ENCODE measurements at places on chromosomes 7 and 10. TPM values are rescaled to one million over a fixed set of nuclear protein-coding genes. Genes with fewer than 3 reads are reported as not detected.

The GBF1 gene
- total RNA-seq = 43.2 TPM

The RAB19 gene
- not detected for total RNA-seq

DNA sequence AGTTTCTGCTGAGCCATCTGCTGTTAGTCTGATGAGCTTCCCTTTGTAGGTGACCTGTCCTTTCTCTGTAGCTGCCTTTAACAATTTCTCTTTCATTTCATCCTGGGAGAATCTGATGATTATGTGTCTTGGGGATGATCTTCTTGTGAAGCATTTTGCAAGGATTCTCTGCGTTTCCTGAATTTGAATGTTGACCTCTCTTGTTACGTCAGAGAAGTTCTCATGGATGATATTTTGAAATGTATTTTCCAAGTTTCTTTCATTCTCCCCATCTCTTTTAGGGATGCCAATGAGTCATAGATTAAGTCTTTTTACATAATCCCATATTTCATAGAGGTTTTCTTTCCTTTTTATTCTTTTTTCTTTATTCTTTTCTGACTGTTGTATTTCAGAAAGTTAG, 184.2 kb upstream of the BET1 start:
- no peak for DNase-seq

DNA sequence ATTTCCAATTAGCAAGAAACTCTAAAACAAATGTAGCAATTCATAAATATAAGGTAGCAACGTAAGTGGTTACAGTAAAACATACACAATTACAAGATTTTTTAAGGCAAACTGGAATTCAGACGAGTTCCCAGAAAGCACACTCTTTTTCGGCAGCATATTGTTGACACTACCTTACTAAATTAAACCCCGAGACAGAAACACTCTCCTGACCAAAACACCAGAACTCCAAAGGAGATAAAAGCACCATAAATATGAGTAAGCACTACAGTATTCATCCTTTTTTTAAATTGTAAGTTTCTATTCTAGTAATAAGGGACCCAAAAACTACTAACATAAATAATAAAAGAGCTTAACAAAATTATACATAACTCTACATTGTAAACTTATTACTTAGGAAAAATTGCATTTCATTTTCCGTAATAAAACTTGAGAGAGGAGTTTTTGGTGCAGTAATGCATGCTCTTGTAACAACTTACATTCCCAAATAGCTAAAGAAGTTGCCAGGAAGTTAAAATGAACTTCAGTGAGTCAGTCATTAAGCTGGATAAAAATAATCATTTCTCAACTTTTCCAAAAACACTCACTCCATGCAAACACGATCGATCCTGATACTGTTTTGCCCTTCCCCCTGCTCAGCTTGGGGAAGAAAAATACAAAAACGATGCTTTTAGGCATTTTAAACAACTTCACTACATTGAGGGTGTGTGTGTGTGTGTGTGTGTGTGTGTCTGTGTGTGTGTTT, 2.0 kb downstream of the PIP4K2A start:
- DNase-seq = no peak

- DNase-seq = no peak
Measured at GRCh38 chr10:131963811-131964210, 17.9 kb downstream of the BNIP3 start.

DNA sequence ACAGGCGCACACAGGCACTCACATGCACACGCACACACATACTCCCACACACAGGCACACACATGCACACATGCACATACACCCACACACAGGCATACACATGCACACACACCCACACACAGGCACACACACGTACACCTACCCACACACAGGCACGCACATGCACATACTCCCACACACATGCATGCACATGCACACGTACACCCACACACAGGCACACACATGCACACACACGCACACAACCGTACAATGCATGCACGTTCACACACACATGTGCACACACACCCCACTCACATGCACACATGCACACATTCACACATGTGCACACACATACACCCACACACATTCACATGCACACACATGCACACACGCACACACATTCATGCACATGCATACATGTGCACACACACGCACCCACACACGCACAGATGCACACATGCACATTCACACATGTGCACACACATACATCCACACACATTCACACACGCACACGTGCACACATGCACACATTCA, 59.3 kb downstream of the MKI67 start:
- no peak for DNase-seq

DNA sequence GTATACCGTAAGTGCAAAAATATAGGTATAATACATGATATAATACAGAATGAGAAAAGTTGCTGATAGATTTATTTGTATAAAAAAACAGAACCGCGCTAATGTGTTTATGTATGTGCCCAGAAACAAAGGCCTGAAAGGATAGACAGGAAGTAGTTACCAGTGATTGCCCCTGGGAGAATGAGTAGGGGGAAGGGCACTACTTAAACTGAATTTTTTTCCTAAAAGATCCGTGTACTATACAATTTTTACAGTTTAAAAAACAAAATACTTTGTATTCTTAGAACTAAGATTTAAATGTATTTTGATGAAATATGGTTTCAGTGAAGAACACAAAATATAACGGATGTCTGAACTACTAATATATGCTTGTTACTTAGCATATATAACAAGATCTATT, 2.9 kb downstream of the IPMK start:
- no peak for DNase-seq

DNA sequence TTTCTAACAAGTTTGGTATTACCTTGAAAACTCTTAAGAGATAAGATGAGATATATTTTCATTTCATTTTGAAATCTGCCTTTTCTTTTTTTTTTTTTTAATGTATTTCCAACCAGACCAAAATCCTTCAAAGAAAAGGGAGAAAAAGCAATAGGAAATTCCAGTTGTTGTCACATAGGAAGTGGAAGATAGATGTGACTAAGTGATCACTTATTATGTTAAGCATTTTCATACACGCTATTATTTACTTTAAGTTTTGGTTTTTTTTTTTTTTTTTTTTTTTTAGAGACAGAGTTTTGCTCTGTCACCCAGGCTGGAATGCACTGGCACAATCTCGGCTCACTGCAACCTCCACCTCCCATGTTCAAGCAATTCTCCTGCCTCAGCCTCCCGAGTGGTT, 197.2 kb upstream of the FRMD4A start:
- no peak for DNase-seq

GRCh38 chr10:70330671-70331070, 46.9 kb upstream of the NPFFR1 start:
- no peak for DNase-seq

DNA sequence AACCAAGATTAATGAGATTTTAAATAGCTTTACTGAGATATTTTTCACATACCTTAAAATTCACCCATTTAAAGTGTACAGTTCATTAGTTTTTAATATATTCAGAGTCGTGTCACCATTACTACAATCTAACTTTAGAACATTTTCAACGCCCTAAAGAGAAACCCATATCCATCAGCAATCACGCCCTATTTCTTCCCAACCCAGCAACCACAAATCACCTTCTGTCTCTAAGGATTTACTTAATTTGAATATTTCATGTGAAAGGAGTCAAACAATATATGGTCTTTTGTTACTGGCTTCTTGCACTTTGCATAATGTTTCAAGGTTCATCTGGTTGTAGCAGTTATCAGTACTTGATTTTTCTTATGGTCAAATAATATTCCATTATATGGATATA, 25.1 kb upstream of the PDZD8 start:
- DNase-seq = no peak

- no peak for DNase-seq
Measured at GRCh38 chr7:43753271-43753810, 5.1 kb upstream of the BLVRA start.

GRCh38 chr10:64211466-64211865, 690.3 kb downstream of the REEP3 start:
- DNase-seq = no peak

GRCh38 chr10:132762267-132762666, 23.7 kb downstream of the NKX6-2 start:
- DNase-seq = no peak

Data from left ventricle myocardium inferior (tissue), 1 donor.